ENCODE measurements at places on chromosomes 1 and 21. TPM values are rescaled to one million over a fixed set of nuclear protein-coding genes. Genes with fewer than 3 reads are reported as not detected.
A peak's percentile ranks its signal among the peaks of the same experiment; 100 is the strongest.

DNA sequence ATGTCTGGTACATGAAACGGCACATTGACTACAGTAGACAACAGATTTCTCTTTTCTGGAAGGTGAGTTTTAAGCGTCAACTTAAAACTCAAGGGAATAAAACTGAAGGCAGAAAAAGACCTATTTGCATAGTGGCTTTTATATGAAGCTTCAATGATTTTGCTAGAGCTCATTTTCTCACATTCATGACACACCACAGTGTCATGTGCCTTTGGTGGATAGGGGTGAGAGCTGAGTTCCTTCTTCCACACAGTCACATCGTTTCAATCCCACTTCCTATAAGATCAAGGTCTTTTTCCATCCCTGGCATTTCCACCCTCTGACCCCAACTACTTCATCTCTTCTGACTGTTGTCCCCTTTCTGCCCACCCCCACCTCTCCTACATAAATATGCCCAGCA lies 31.0 kb downstream of the IL12RB2 start:
- no peak for ATAC-seq

DNA sequence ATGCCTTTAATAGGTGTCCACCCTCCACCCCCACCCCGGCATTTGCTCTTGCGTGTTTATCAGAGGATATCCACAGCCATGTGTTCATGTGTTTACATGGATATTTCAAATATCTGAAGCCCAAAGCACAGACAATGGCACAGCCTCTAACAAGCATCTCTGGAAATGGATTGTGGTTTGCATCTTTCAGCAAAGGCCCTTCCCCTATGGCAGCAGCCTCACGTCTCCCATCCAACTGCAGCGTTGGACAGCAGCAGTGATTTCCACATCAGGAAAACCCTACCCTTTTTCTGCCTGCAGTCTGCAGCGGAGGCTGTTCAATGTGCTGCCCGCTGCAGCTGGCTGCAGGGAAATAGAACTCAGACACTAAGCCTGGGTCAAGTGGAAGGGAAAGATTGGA lies 1.6 kb downstream of the RASSF5 start:
- ATAC-seq: peak; percentile 26

DNA sequence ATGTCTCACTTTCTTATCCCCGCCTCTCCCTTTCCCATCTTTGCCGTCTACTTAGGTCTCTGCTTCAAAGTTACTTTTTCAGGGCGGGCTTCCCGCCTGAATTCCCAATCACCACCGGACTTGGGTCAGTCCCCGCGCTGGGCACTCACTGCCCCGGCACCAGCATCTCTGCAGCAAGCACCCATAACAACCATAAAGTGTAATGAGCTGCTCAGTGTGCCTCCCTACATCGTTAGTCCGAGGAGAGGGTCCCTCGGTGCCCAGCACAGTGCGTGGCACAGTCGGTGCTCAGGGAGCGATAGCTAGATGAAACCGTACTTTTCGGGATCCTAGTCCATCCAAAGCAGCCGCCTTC lies 633 bp upstream of the CTPS1 start:
- no peak for ATAC-seq

- no peak for ATAC-seq
Measured at GRCh38 chr1:100927276-100927675, 31.4 kb downstream of the SLC30A7 start.

GRCh38 chr21:41195311-41195710 lies 27.4 kb downstream of the BACE2 start:
- ATAC-seq: no peak

DNA sequence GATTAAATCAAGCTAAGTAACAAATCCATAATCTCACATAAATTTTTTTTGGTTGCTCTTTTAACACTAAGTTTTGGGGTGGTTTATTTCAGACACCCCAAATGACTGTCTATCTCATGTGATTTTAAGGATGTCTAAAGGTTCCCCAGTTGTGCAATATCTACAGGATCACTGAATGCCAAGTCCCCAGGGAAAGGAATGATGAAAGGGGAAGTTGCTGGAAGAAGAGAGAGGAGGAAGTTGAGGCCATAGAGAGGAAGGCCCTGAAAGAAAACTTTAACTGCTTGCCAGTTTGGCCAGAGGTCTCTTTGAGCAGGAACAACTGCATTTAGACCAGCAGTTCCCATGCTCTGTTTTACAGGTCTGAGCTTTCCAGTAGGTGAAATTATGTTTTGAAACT lies 27.5 kb upstream of the SLC19A2 start:
- peak; percentile 26 for ATAC-seq

GRCh38 chr21:25640202-25640942 lies 1.3 kb downstream of the JAM2 start:
- peak; percentile 67 for ATAC-seq

DNA sequence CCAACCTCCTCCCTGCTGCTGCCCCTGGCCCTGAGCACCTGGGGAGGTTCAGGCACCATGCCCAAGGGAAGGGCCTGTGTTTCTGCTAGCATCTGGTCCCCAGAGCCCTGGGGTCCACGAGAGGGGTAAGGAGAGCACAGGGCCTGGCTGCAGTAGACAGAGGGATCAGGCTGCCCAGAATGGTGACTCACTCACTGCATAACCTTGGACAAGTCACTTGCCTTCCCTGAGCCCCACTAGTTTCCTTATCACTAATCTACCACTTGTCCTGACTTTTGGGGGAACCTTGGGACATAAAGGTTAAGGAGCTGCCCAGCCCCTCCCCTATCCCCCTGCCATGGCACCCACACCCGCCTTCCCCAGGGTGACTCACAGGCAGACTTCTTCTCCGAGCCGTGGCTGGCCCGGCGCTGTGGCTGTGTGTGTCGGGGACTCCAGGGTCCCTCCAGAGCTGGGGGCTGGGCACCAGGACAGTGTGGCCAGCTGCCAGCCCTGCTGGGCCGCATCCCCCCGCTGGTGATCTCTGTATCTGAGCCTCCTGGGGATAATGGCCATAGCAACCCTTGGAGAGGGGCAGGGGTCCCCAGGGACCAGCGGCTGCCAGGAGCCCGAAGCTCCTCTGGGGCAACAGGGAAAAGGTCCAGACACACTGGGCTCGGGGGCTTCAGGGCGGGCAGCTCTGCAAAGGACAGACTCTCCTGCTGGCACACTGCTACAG lies 4.0 kb downstream of the ARHGEF19 start:
- ATAC-seq: no peak

Gene PYCR2
- total RNA-seq: 53.4 TPM

Gene PRAMEF11
- not detected for total RNA-seq

Gene TNFRSF18
- not detected for total RNA-seq

Gene ELAPOR1
- total RNA-seq: 18.8 TPM

Measured in gastroesophageal sphincter (tissue), 4 donors.